ENCODE measurements at places on chromosomes 7 and 10.

- no peak for DNase-seq
Measured at GRCh38 chr10:1043532-1043995, 5.4 kb downstream of the IDI1 start.

DNA sequence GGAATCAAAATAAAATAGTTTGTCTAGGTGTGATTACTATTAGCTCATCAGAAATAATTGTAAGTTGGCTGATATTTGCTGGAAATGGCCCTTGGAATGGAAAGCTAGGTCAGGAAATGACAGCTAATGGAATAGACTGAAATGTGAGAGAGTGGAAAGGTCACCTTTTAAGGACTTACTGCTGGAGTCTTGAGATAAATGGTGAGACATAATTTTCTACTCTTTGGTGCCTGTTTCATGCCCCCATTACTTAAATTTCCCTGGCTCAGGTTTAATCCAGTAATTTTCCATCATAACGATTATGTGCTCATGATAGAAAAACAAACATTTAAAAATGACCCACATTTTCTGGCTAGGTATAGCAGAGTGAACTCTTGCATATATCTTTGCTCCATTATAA lies 123.6 kb downstream of the ADAM22 start:
- no peak for DNase-seq

DNA sequence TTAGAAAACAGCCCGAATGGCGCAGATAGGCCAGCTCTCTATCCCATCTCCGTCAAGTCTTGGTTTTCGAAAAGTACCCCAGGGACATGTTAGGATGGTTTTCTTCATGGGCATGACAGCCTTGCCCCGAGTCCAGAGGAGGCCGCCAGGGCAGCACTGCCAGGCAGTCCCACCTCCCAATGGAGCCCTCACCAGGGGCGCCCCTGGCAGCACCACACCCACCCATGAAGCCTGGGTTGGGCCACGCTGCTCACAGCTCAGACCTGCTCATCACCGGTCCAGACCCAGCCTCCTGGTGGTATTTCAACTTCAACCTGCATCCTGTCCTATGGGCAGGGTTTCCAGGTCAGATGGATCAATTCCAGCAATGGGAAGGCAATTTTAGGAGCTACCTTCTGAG lies 53.3 kb downstream of the TCERG1L start:
- no peak for DNase-seq

- DNase-seq = no peak
Measured at GRCh38 chr10:47094636-47095035, 183.4 kb downstream of the PTPN20 start.

GRCh38 chr10:109203646-109204353 lies 719.5 kb downstream of the XPNPEP1 start:
- DNase-seq = no peak

DNA sequence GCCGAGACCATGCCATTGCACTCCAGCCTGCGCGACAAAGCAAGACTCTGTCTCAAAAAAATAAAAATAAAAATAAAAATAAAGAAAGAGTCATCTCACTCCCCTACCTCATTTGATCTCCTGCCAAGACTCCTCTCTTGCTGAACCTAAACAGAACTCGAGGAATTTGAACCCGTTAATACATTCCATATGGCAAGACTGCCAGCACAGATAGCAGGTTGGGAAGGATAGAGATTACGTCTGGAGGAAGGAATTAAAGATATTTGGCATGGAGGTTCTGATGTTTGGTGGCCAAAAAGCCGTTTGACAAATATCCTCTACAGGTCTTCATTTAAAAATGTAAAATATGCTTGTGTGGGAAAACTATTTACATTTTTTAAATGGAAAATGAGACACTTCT lies 549.6 kb downstream of the HTR7 start:
- DNase-seq = no peak

Data from H54 (cell line).